ENCODE measurements at places on chromosomes 1 and 21. TPM values are rescaled to one million over a fixed set of nuclear protein-coding genes. Genes with fewer than 3 reads are reported as not detected.

GRCh38 chr1:153985341-153985912 is 712 bp downstream of the RAB13 start:
- DNase-seq: peak; percentile 51

- peak; percentile 1 for DNase-seq
Observed at GRCh38 chr1:17190010-17190995, 14.6 kb upstream of the PADI1 start.

DNA sequence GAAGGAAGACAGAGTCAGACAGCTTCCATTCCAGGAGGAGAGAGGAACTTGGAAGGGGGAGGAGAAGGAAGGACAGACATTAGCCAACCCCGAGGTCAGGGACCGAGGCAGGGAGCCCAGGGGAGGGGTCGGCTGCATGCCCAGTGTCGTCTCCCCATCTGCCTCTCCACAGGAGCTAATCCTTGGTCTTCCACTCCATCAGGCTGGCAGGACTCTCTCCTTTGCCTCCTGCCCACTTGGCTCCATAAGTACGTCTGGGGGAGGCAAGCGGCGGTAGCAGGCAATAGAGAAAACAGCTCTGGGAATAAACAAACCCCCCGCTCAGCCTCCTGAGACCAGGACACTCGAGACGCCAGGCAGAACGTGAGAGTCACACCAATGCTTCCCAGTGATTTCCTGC is 71.3 kb downstream of the GRIK3 start:
- DNase-seq: no peak

- no peak for DNase-seq
Observed at GRCh38 chr1:117110774-117111173, 10.8 kb downstream of the TRIM45 start.

GRCh38 chr21:42965211-42965560 is 9.2 kb upstream of the PKNOX1 start:
- DNase-seq: no peak

- DNase-seq: no peak
Observed at GRCh38 chr21:34688145-34688544, 19.4 kb downstream of the CLIC6 start.

DNA sequence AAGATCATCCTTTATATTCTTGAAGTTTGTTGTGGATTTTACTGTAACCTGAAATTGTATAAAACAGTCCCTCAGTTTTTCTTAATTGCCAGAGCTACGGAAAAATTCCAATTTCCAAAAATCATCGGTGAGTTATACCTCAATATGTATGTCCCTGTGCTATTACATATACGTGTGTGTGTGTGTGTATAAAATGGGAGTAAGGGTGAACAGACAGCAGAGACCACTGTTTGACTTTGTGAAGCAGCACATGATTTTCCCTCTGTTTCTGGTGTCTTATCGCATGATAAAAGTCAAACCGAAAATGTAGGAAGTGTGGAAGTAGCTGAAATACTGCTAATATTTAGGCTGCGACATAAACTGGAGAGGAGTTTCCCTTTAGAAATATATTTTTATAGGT is 1.2 kb downstream of the OR2T1 start:
- no peak for DNase-seq

DNA sequence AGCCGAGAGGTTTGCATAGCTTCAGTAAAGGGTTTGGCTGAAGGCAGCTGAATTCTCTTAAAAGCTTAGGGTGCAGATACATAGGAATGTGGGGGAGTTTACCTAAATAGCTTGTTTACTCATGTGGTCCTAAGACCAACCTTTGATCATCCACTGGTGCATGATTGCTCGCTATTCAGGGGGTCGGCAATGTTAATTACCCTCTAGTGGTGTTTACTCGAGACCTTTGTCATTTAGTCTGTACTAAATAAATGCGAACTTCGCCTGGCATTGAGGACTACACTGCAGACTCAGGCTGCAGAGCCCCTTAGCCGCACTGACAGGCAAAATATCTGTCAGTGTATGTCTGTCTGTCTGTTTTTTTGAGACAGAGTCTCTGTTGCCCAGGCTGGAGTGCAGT is 31.8 kb downstream of the TMEM63A start:
- DNase-seq: no peak

The CD101 gene
- total RNA-seq: 1.2 TPM

DNA sequence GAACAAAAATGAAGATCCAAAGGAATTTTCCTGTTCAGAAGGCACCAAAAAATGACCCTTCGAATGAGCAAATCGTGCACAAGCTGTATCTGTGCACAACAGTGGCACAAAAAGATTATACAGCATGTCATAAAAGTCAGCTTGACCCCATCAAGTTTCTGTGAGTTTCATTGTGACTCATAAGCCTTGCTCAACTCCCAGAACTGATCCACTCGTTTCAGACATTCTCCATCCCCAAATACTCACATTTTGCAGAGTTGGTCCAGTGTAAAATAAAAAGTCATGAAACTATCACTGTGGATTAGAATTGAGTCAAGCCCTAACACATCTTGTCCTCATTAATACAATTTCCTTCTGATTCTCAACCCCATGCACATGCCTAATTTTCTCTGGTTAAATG is 174.7 kb upstream of the PKN2 start:
- DNase-seq: no peak

DNA sequence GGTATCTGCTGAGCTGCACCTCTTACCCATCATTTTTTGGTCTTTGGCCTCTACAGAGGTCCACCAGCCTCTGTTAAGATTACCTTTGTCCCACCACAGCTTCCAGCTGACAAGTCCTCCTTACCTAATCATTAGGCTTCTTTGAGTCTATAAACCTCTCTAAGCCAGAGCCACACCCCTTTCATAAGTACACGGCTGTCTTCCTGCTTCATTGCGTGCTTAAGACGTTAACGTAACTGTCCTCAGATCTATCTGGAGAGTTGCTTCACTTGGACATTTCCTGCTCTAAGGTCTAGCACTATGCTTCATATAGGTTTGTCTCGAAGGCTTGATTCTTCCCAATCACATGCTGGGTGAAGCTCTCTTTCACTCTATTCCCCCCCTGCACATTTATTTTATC is 71.0 kb upstream of the CACHD1 start:
- DNase-seq: no peak

The PLA2G2F gene
- not detected for total RNA-seq

The MANEAL gene
- total RNA-seq: 4.0 TPM

DNA sequence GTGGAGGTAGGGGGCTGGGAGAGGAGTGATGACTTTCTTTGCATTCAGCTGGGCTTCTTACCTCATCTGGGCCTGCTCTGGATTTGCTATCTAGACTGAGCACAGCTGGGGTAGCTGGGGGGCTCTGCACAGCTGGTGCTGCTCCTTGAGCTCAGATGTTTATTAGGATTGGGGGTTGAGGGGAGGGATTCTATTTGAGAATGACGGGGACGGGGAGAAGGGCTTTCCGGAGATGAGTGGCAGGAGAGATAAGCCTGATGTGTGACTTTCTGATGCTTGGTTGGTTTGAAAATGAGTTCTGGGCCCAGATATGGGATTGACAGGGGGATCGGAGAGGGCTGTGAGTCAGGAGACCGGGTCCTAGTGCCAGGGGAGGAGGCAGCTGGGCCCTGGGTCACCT is 146.1 kb upstream of the CSF3R start:
- DNase-seq: no peak

The CFHR4 gene
- total RNA-seq: not detected

The EXTL1 gene
- not detected for total RNA-seq

The UBE2Q1 gene
- total RNA-seq: 99.0 TPM

The ANKRD13C gene
- total RNA-seq: 26.5 TPM

DNA sequence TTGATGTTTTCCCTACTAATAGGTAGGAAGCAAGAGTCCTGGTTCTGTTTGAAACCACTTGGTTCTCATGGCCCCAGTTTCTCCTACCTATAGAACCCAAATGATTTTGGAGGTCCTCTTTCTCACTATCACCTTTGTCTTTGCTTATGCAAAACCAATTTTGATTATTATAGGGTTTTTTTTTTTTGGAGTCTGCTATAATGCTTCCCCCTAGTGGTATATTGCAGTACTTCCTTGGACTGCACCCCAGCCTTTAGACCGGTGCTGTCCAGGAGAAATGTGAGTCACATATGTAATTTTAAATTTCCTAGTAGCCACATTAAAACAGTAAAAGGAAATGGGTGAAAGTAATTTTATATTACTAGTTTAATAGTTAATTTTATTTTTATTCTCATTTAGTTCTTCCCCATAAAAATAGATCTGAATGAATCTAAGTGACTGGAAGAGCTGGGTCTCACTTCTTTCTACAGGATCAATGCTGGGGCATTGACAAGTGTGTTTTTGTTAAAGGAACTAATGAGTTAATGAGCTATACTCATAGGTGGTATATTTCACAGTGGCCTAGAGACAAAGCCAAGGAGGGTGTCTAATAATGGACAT is 10.6 kb downstream of the FCMR start:
- no peak for DNase-seq

The NR0B2 gene
- not detected for total RNA-seq

DNA sequence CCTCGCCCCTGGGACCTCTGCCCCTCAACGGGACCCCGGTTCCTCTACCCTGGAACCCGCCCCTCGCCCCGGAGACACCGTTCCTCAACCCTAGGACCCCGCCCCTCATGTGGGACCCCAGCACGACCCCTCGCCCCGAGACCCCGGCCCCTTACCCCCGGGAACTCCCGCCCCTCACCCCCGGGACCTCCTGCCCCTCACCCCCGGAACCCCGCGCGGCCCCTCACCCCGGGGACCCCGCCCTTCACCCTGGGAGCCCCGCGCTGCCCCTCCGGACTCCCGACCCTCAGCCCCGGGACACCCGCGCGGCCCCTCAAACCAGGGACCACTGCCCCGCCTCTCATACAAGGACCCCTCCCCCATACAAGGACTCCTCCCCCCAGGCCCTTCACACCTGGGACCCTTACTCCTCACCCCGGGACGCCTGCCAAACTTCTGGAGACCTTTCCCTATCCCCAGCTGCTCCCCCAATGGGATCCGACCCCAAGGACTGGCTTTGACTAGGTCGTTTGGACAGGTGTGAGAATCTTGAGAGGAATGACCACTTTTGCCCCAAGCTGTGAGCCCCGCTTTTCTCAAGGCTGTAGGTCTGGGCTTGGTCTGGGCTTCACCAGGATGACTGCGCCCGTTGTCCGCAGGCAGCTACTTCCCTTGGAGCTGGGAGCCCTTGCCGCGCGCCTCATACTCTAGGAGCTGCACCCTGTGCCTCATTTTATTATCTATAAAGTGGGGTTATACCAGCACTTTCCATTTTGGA is 843 bp downstream of the DIP2A start:
- no peak for DNase-seq

DNA sequence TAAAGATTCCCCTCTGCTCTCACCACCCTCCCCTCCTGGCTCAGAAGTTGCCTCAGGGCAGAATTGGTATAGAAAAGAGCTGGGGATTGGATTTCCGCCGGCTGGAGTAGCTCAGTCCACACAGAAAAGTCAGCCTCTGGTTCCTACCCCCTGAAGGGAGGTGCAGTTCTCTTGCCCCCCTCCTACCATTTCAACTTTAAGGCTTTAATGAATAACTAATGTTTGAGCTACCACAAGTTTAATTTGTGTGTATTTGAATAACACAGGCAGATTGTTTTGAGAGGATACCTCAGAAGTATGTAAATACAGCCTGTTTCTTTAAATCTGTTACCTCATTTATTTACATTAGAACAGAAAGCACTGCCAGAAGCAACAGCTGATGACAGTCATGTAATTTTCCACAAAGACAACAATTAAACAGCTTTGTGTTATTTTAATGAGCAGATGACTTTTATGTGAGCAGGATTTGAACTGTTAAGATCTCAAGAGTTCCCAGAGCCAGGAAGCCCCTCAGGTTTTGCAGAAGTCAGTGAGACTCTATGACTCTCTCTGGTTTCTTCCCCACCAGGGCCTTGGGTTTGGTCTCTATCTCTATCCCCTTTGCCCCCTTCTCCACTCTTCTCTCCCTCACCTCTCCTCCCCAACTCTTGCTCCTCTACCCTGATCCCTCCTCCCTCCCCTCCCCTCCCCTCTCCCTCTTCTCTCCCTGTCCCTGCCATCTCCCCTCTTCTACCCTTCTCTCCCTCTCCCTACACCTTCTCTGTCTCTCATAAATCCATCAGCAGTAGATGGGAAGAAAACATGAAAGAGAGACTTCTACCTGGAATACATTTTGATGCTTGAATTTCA is 26.3 kb downstream of the DUSP10 start:
- no peak for DNase-seq

GRCh38 chr1:57722285-57722978 is 298.6 kb upstream of the DAB1 start:
- no peak for DNase-seq

- no peak for DNase-seq
Observed at GRCh38 chr1:155909894-155910293, 1.3 kb downstream of the RIT1 start.
